ENCODE measurements at places on chromosomes 7 and 10.

DNA sequence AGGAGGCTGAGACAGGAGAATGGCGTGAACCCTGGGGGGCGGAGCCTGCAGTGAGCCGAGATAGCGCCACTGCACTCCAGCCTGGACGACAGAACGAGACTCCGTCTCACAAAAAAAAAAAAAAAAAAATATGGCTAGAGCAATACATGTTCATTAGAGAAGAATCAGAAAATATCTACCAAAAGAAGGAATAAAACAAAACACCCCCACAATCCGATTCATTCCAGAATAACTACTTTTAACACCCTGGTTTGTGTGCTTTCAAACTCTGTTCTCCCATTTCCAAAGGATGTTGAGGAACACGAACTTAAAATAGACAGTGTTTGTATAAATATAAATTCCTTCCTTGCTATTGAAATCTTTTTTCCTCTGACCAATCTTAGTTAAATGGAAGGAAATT, 6.5 kb downstream of the PDSS1 start:
- no peak for DNase-seq

GRCh38 chr7:949021-949934, 5.2 kb downstream of the ADAP1 start:
- DNase-seq: no peak

- no peak for DNase-seq
Measured at GRCh38 chr7:46244757-46245156, 323.7 kb upstream of the IGFBP3 start.

DNA sequence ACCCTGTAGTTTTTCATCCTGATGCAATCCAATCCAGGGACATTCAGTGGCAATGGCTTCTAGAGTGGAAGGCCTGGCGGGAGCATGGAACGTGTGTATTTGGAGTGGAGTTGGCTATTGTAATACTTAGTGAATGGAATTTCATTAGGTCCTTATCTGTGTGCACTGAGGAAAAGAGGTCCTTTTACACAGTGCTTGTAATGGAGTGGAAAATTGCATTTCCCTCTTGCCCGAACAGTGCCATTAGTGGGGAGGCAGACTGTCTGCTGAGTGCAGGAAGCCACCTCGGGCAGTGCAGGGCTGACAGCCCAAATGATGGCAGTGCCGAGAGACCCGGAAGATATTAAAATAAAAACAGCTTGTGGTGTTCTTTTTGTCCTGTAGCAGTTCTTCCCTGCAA, 786.6 kb downstream of the LRMDA start:
- DNase-seq: no peak

DNA sequence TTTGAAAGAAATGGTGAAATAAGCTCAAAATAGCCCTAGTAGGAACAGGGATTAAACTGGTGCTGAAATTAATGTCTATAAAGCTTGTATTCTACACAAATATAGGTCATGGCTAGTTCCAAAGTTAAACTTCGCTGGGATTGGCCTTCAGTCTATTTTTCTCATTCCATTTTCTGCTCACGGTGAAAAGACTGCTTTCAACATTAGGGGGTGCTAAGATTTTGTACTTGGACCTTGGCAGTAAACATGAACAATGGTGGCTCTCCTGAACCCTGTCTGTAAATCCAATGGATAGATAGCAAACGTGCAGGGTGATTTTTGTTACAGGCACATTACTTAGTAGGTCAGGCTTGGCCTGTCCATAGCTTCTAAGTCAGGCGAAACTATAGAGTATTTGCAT, 36.0 kb upstream of the RSU1 start:
- no peak for DNase-seq

GRCh38 chr7:37287131-37287855, 161.4 kb downstream of the ELMO1 start:
- no peak for DNase-seq

GRCh38 chr10:100775386-100775785, 30.0 kb downstream of the PAX2 start:
- no peak for DNase-seq

DNA sequence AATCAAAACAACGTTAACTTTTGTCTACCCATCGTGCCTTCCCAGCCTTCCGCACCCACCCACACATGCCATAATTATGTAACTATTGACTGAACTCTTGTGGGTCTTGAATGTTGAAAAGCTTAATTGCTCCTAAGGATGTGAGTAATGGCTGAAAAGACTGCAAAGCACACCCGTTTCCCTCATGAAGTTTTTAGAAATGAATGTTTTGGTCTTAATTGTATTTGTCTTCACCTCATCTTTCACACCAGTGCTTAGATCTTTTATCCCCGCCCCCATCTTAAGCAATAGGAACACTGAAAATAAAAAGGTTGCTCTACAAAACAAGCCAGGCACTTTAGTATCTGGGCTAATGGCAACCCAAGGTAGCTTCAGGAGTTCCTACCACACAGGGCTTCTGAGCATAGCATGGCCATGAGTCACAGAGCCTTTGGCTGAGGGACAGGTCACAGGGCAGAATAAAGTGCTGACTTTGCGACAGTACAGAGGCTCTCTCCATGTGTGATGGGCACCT, 690.5 kb downstream of the PARD3 start:
- peak; percentile 24 for DNase-seq

DNA sequence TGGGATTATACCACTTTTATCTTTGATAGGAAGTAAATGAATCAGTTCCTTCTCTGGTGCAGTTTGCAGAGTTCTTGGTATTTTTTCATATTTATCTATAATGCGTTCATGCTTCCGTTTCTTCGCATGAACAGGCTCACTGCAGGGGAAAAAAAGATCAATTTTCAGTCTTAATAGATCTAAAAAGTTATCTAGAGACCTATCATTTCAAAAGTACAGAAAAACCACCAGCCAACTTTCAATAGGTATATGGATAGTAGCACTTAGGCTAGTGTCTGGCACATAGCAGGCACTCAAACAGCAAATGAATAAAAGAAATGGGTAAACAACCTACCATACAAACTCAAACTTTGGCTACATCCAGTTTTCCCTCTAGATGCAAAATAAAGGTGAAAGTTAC, 5.5 kb downstream of the NOC3L start:
- no peak for DNase-seq

GRCh38 chr10:600876-601659, 88.4 kb downstream of the DIP2C start:
- no peak for DNase-seq

DNA sequence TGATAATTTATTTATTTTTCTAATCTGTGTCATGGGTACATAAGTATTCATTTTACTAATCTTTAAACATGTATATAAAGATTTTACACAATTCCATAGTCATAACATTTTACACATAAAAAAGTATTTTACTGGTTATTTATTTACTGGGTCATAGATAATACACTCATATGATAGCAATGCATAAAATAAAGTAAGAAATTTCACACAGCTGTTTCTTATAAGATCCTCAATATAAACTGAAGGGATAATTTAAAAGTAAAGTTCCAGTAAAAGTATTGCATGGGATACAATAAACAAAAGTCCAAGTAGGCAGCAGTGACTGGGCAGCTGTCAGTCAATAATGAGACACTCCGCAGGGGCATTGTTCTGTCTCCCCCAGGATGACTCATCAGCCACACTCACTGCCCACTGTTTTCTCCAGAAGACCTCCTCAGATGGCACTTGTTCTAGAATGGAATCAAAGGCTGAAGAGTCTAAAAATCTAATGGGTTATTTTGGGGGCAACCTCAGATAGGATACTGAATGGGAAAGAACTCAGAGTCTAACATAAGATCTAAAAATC, 32.7 kb downstream of the DPY19L1 start:
- DNase-seq: no peak

GRCh38 chr7:135274495-135275268, 41.0 kb downstream of the STRA8 start:
- DNase-seq: no peak

- DNase-seq: no peak
Measured at GRCh38 chr7:95537468-95537867, 51.7 kb downstream of the ASB4 start.

DNA sequence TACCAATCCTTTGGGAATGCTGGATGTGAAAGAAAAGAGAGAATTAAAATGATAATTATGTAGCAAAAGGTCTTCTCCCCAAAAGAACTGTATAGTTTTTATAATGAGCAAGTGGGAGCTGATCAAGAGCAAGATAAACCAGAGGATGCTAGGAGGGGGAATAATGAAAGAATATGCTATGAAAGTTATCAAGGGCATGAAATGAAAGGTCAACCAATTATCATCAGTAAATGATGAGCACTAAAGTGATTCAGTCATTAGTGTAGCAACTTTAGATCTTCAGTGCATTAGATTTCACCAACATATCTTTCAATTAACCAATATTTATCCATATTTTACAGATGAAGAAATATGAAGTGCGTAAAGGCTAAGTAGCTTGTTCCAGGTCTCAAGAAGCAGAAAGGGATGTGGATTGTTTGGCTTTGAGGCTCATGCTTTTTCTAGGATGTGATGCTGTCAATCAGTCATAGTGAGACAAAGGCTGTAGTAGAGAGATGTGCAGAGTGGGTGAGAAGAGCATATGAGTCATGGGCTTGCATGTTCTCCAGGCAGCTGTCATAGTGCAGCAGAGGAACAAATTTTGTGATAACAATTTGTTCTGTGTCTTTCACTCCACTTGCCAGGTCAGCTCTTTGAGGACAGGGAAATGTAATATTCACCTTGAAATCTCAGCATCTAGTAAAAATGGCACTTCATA, 5.7 kb upstream of the OR2F2 start:
- DNase-seq: no peak

DNA sequence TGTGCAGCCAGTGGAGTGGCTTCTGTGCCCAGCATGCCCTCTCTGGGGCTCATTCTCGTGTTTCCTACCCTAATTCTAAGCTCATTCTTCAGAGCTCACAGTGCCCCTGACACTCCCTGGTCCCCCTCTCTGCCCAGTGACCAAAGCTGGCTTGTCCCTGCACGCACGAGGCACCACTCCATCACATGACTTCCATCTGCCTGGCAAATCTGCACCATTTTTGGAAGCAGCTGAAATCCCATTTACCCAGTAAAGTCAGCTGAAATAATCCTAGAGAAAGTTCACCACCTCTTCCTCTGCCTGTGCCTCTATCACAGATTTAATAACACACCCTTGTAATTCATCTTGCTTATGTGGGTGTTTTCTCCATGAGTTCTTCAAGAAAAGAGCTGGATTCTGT, 616.9 kb downstream of the PTPRN2 start:
- no peak for DNase-seq

DNA sequence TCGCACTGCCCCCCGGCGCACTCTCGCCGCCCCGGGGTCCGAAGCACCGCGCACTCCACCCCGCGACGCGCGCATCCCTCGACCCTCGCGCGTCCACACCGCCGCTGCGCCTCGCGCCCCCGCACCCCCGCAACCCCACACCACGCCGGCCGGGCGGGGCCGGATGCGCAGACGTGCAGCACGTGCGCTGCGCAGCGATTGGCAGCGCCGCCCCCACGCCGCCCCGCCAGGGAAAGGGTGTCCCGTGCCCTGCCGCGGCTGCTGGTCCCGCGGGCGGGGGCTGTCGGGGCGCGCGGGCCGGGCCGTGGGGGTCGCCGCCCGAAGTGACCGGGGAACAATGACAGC, 53.7 kb upstream of the KDM7A start:
- DNase-seq: no peak

- no peak for DNase-seq
Measured at GRCh38 chr10:25725917-25726716, 207.9 kb upstream of the MYO3A start.

DNA sequence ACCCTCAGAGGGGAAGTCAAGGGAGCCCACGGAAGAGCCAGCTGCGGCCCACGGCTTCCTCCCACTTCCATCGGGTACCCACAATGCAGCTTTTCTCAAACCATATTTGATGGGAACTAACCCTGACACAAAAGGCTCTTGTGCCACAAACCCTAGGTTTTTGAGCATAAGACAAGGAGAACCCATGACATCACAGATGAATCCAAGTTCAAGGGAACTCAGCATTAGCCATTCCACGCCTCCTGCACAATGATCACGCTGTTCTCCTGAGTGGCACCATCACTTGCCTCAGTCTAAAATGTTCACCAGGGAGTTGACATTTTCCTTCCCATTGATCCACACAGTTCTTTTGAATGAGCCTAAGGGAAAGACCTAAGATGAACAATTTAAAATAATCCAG, 70.4 kb downstream of the ITIH5 start:
- DNase-seq: no peak

DNA sequence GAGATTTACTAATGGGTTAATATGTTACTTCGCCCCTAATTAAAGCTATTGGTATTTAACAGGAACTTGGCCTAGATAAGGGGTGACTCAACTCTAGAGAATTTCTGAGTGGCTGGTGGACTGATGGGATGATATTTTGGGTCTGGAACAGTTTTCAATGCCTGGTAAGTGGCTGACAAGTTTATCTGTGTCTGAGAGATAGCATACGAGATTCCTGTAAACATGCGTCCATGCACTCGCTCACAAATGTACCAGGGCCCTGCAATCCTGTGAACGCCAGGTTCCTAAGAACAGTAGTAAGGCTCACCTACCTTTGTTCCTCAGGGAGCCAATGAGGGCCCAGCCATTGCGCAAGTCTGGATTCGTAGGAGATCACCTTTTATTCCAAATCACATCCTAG, 683.8 kb upstream of the ANKRD30A start:
- no peak for DNase-seq

DNA sequence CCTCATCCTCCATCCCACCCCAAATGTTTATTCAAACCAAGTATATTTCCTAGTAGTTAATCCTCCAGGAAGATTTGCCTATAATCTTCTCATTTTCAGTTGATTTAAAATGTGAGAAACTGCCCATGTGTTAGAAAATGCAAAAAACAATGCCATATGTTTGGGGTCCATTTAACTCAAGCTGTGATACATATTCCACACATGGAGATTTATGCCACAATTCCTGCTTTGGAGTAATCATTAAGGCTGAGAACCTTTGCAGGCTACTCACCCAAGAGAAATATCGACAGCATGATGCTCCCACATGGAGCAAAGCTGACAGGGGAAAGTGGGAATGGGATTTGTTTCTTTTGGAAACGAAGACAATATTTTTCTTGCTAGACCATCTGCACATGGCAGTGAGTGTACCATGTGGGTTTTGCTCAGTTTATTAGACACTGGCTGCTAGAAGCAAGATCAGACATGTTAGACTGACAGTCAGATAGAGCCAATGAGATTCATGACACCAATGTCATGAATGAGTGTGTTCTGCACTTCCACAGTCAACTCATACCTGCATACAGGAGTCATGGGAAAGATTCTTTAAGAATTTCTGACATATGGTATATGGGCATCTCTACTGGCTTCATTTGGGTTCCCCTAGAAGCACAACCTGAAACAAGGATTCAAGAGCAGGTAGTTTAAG, 3.4 kb upstream of the GRM8 start:
- no peak for DNase-seq

GRCh38 chr10:24882047-24882698, 70.2 kb downstream of the PRTFDC1 start:
- no peak for DNase-seq

Measured in HS-27A (cell line).